Fibroblast of mammary gland (primary cell): ENCODE measurements at places on chromosomes 6 and 20.

- peak; percentile 86 for DNase-seq
Measured at GRCh38 chr6:72950114-72950860, 275.0 kb downstream of the KHDC1L start.

GRCh38 chr6:11160199-11160598 is 48.7 kb upstream of the ERVFRD-1 start:
- DNase-seq, result peak; percentile 59

- no peak for DNase-seq
Measured at GRCh38 chr6:144741659-144742058, 456.5 kb downstream of the UTRN start.

DNA sequence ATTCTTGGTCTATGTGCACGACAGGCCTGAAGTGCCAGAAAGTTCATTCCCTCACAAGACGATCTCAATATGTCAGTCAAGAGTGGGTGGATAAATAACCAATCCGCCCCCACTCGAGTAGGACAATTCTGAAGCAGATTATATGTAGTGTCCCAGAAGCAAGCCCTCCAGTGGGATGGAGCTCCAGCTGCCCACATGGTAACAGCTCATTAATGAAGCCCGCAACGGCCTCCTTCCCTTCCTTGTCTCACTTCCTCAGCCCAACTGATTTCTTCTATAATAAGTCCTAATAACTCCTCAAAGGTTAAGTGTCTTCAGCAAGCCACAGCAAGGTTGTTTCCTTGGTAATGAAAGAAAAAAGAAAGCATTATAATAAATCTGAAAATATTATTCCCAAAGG is 82.1 kb upstream of the F13A1 start:
- no peak for DNase-seq

GRCh38 chr20:18886756-18887155 is 73.2 kb downstream of the SCP2D1 start:
- no peak for DNase-seq

GRCh38 chr6:43944908-43945767 is 175.1 kb downstream of the VEGFA start:
- no peak for DNase-seq

DNA sequence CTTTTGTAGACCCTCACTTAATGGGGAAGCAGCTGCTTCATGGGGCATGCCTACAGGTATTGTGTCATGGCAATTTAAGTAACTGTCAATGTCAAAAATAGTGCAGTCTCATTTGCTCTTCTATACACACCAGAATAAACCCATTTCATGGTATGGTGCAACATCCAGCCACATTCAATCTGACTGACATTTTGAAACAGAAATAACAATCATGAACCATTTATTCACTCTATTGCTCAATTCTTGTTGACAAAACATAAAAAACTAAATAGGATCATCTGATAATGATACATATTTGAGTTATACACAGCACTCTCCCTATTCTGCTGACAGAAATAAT is 122.9 kb downstream of the MAP7 start:
- no peak for DNase-seq

GRCh38 chr6:113420290-113420689 is 436.9 kb upstream of the MARCKS start:
- no peak for DNase-seq

- DNase-seq, result no peak
Measured at GRCh38 chr6:2450546-2450945, 205.1 kb upstream of the GMDS start.

GRCh38 chr6:154984146-154984545 is 11.0 kb upstream of the TIAM2 start:
- peak; percentile 25 for DNase-seq

GRCh38 chr6:127946388-127946787 is 45.5 kb upstream of the THEMIS start:
- DNase-seq, result no peak

GRCh38 chr6:118770112-118770788 is 118.9 kb upstream of the CEP85L start:
- DNase-seq, result peak; percentile 6

- peak; percentile 9 for DNase-seq
Measured at GRCh38 chr20:34058831-34059230, 53.2 kb downstream of the EIF2S2 start.

DNA sequence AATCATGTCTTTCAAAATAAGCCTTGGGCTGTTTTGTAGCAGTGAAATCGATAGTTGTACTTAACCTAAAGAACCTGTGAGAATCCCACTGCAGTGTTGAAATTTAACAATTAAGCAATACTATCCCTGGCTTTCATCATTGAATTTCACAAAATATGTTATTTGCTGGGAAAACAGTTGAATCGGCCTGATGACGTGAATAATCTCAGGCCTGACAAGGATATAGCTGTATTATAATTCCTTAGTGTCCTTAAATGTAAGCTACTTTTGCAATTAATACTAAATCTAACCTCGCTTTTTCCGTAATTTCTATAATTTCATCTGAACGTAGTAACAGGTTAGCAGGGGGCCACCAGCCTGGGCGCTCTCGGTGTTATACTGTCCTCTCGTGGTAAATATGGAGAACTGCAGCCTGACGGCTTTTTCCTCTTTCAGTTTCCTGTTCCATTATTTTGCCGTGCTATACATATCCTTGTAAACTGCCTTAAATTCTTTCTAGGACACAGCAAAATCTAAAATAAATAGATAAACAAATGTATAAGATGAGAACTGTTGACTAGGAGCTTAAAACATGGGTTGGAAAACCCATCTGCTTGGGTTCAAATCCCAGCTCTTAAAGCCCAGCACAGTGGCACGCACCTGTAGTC is 24.0 kb downstream of the MTFR2 start:
- DNase-seq, result peak; percentile 72

DNA sequence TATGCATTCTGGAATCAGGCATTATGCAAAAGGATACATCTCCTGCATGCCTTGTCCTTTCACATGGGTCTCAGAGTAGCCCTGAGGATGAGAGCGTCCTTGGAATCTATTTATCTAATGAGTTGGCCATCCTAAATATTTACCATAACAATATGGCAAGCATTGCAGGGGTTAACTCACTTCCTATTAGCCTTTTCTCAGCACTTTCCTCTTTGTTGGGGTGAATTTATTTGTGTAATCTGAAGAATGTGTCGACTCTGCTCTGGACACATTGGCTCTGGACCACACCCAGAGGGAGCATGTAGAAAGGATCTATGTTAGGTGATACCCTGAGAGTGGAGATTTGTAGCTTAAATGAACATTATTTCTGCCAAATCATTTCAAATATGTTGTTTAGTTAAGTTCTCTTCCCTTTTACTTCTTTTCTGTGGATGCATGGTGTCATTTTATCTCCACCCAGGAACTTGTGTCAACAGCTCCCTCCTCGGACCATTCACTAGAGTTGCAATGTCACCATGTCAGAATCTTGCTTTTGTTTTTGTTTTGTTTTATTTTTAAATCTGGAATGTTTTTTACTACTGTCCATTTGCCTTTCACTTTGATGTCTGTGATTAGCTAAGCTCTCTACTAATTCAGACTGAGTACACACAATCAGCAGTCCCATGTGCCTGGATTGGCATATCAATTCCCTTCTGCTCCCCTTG is 757.0 kb upstream of the MMS22L start:
- DNase-seq, result peak; percentile 3
